Activated naive CD4-positive, alpha-beta T cell treated with anti-CD3 and anti-CD28 coated beads for 36 hours (primary cell): ENCODE measurements at places on chromosomes 6 and 20.

- no peak for DNase-seq
These were observed 5.1 kb downstream of the RALGAPB start for GRCh38 chr20:38477747-38478146.

DNA sequence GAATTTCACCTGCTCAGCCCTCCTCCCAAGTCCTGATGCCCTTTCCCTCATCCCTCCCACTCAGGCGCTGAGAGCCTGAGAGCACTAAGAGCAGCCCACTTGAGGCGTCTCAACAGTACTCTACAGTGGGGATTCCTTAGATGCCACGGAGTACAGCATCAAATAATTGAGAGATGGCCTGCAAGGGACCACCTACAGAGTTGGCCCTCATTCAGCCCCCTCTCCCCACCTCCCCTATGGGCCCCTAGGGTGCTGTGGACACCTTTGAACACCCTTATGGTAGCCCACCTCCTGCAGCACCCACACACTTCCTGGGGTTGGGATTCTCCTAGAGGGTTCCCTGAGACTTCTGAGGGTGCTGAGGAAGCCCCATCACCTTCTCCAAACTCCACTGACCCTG is 37.1 kb upstream of the SIRPG start:
- no peak for DNase-seq

DNA sequence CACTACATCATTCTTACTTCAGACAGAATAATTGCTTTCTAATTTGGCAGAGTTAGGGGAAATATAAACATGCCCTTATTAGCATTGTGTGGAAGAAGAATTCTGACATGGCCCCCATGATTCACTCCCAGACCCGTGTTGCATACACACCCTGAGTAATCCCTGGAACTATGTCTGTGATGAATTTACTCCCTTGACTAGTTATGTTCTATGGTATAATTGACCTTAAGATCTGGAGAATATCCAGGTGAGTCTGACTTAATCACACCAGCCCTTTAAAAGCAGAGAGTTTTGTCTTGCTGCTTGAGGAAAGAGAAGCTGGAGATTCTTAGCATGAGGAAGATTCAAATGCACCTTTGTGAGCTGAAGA is 262.9 kb downstream of the SOX4 start:
- no peak for DNase-seq

- DNase-seq: no peak
These were observed 69.4 kb downstream of the NRN1 start for GRCh38 chr6:5937169-5937909.

DNA sequence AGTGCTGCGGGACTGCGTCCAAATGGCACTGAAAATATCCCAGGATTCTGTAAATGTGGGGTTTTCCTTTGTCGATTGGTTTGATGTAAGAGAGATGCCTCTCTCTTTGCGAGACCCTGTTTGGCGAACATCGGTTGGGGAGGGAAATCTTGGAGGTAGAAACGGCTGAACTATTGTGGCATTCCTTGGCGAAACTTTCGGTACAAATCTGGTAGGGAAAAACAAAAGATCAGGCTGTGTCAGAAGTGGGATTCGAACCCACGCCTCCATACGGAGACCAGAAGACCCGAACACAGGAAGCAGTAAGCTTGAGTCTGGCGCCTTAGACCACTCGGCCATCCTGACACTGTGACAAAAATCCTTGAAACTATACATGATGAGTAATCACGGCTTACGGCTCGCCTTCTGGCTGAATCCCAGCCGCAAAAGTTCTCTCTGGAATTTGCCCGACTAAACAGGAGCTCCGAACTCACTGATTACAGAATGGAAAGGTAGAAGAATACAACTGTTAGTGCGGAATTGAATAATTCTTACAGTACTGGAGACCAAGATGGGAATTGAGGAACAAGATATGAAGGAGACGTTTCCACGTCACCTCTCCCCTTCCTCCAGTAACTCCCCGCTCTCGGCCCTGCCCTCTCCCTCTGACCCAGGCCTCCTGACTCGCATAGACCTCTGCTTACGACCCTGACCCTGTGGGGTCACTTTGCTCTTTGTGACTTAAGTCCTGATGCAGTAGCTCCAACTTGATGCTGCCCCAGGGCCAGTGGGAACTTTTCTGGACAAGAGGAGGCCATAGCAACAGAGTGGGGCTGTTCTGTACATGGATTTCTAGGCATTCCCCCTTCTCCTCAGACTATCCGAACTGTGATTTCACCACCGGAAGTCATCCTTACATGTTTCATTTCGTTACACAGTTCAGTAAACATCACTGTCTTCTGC is 132.8 kb upstream of the ZNF184 start:
- peak; percentile 53 for DNase-seq

DNA sequence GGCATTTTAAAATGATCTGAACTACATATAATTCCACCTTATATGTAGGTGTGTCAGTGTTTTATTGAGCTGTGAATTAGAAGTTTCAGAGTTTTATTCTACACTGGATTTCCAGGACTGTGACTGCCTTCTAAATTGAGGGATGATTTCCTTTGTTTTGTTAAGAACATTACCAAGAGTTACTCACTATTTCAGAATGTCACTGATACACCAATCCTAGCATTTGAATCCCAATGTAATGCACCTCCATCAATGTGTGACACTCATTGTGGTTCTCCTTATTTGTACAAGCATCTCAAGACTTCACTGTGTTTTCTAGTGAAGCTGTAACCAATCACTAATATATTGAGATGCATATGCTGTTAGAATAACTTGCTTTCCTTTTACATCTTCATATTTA is 86.8 kb downstream of the PLCB1 start:
- no peak for DNase-seq

- DNase-seq: no peak
These were observed 6.0 kb upstream of the SMIM28 start for GRCh38 chr6:138371720-138372119.
